ENCODE measurements at places on chromosomes 2 and 18.

- no peak for DNase-seq
Observed at GRCh38 chr18:46412916-46413315, 244.1 kb downstream of the LOXHD1 start.

DNA sequence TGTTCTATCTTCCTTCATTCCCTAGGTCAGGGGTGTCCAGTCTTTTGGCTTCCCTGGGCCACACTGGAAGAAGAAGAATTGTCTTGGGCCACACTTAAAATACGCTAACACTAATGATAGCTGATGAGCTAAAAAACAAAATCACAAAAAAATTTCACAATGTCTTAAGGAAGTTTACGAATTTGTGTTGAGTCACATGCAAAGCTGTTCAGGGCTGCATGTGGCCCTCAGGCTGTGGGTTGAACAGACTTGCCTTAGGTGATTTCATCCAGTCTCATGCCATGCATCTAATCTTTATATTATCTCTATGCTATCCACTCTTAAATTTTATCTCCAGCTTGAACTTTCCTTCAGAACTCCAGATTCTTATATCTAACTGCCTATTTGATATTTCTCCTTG lies 80.1 kb downstream of the CCDC85A start:
- no peak for DNase-seq

DNA sequence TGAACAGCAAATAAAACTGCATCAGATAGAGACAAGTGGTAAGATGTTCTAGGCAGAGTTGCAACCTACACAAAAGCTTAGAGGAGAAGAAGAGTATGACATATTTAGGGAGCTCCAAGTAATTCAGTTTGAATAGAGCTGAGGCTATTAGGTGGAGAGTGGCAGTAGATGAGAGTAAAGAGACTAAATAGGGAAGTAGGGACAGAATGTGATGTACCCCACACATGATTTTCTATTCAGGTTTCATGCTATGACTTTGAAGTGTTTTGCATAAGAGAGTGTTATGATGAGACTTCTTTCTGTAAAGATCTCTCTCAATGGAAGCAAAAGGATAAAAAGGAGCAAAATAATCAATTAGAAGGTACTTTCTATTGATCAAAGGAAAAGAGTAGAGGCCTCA lies 206.8 kb upstream of the ERBB4 start:
- DNase-seq = no peak

- no peak for DNase-seq
Observed at GRCh38 chr2:230865307-230865765, 594 bp downstream of the ITM2C start.

DNA sequence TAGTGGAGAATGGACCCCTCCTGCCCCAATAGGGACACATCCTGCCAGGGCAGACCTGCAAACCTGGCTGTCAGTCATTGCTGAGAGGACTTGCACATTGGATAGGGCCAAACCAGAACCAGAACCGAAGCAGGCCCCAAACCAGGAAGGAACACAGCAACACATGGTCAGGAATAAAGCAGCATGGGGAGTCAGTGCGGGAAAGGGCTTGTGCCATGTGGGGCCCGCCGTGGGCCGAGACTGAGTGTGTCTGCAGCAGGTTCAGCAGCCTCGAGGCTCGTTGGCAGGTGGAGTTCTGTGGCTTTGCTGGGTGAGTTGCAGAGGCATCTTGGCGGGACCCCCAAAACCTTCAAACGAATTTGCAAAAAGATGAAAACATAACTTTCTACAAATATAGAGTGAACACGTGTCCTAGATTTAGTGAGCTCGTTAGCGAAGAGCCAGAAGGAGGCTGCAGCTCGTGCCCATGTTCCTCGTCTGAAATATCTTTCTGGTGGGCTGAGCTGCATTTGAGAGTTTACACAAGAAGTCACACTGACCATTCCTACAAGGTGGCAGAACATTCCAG lies 44.9 kb upstream of the LDLRAD4 start:
- no peak for DNase-seq

DNA sequence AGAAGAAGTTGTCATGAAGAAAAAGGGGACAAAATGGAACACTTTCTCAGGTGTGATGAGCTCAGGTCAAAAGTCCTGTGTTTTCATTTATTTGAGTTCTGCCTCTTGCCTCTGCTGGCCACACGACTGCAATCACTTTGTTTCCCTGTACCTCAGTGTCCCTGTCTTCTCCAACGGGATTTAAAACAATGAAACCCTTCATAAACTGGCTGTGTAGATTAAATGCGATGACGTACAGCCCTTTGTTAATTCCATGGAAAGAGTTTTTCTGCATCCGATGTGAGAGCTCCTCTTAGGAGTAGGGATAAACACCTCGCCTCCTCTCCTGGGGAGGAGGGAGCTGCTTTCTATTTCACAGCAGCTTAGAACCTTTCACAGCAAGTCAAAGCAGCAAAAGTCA lies 51.5 kb upstream of the CNGA3 start:
- DNase-seq = no peak

- DNase-seq = no peak
Observed at GRCh38 chr18:11047156-11047555, 102.2 kb downstream of the PIEZO2 start.

- DNase-seq = peak; percentile 18
Observed at GRCh38 chr2:217153510-217153909, 293.6 kb upstream of the TNP1 start.

DNA sequence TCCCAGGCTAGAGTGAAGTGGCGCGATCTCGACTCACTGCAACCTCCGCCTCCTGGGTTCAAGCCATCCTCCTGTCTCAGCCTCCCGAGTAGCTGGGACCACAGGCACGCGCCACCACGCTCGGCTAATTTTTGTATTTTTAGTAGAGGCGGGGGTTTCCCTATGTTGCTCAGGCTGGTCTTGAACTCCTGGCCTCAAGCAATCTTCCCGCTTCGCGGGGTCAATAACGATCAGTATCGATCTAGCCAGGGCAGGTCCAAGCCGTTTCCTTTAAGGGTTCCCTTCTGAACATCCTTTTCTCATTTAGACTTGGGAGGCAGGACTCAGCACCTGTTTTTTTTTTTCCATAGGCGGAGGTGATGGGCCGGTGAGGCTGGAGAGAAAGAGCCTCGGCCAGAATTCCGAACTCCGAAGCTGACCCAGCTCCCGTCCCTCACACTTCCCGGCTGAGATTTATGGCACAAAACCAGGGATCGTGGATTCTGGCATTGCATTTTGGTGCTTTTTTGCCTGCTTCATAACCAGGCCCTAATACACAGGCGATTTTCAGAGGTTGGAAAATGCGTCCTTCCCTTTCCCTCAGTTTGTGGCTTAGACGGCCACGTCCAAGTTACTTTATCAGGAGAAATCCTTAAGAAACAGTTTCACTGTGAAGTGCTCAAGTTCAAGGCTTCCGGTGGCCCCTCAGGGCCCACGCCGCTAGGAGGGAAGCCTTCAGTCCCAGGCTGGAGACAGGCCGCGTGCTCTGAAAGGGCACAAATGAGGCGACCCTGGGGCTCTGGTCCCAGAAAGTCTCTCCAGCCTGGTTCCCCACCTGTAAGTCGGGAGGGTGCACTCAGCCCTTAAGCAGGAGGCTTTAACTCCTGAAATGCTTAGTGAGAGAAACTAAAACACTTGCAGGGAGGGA lies 998 bp upstream of the SLC66A3 start:
- DNase-seq = no peak

DNA sequence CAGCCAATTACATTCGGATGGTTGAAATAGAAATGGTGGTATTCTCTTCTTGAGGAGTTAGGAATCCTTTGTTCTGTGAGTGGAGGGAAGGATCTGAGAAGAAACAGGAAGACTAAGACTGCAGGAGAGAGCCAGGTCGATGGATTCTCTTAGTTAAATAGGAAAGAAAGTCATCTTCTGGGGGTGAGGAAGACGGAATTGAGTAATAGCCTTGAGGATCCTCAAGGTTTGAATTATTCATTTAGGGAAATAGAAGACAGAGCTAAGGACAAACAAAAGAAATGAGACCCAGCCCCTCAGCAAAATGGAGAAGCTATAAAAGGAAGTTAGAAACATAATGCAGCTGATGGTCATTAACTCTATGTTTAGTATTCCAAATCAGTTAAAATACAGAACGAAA lies 1.8 kb downstream of the LAPTM4A start:
- DNase-seq = no peak

Measured in K562 (cell line).